ENCODE measurements at places on chromosomes 3 and 15.
A peak's percentile ranks its signal among the peaks of the same experiment; 100 is the strongest.

- DNase-seq: no peak
Observed at GRCh38 chr3:141355242-141355641, 13.1 kb upstream of the ZBTB38 start.

GRCh38 chr3:52153389-52154096, 680 bp downstream of the POC1A start:
- peak; percentile 81 for DNase-seq

DNA sequence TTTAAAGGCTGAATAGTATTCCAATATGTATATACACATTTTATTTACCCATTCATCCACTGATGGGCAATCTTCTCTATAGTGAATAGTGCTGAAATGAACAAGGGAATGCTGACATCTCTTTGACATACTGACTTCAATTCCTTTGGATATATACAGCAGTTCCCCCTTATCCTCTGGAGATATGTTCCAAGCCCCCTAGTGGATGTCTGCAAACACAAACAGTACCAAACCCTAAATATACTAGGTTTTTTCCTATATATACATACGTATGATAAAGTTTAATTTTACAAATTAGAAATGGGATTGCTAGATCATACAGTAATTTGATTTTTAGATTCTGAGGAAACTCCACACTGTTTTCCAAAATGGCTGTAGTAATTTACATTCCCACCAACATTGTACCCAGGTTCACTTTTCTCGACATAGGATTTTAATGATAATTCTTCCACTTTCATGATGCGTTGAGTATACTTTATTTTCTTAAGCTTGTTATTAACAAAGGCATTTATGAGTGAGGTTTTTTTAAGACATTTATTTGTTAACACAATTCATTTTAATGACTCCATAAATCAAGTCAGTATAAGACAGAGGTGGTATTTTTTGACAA, 38.2 kb downstream of the VPS13C start:
- peak; percentile 3 for DNase-seq

DNA sequence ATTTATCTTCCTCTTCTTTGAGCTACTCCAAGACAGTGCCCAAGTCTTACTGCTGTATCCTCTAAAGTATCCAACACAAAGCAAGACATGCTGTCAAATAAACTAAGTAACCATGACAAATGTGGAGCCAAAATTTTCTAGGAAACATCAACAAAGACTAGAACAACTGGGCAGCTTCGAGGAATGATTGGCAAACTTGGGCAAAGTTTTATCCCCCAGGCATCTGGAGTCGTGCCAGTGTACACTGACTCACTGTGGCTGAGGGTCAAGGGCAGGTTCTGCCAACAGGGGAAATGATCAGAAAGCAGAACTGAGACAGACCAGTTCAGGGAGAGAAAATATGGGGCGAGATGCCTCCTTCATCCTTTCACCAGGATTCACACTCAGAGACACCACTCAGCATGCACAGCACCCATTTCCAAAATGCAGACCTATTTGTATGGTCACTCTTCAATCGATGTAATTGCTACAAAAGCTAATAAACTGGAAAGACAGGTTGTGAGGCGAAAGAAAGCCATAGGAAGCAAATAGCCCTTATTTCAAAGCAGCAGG, 65.8 kb downstream of the MB21D2 start:
- DNase-seq: peak; percentile 78

DNA sequence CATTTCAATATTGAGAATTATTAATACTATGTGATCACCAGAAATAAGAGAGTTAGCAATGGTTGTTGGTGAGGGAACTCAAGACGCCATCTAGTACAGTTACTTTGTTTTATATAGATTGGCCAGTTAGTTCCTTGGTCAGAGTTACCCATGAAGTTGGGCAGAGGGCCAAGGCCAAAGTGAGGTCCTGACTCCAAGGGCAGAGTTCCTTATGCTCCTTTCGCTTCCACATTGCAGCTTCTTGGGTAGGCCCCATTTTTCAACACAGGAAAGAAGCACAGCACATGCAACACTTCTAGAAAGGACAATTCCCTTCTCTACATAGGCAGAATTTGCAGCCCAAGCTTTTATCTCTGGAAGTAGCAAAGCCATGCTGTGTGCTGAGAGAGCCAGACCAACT, 178.6 kb downstream of the KCNAB1 start:
- DNase-seq: no peak

GRCh38 chr3:31509147-31509728, 23.5 kb upstream of the STT3B start:
- DNase-seq: no peak

DNA sequence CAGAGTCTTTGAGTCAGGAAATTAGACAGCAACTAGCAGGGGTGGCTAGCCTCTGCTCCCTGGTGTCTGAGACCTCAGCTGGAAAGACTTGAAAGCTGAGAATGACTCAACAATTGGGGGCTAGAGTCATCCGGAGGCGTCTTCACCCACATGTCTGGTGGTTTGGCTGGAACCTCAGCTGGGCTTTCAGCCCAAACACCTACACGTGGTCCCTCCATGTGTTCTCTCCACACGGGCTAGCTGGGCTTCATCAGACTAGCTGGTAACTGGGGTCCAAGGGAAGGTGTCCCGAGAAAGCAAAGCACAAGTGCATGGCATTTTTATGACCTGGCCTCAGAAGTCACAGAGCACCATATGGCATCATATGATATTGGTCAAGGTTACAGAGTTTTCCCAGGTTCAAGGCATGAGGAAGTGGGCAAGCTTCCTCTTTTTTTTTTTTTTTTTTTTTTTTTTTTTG, 19.9 kb upstream of the ABHD2 start:
- no peak for DNase-seq

DNA sequence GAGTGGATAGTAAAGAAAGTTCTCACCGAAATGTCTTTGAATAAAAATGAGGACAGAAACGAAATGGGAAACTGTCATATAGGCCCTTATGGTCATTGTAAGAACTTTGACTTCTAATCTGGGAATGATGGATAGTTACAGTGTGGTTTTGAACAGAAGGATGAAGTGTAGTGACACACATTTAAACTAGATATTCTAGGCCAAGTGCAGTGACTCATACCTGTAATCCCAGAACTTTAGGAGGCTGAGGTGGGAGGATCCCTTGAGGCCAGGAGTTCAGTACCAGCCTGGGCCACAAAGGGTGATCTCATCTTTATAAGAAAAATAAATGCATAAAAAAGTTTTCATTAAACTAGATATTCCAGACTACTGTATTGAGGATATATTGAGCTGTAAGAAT, 452.8 kb downstream of the ROBO1 start:
- no peak for DNase-seq

- DNase-seq: peak; percentile 89
Observed at GRCh38 chr3:14780927-14781507, 37.7 kb upstream of the FGD5 start.

GRCh38 chr3:32240159-32240545, 1.7 kb downstream of the CMTM8 start:
- DNase-seq: peak; percentile 59

DNA sequence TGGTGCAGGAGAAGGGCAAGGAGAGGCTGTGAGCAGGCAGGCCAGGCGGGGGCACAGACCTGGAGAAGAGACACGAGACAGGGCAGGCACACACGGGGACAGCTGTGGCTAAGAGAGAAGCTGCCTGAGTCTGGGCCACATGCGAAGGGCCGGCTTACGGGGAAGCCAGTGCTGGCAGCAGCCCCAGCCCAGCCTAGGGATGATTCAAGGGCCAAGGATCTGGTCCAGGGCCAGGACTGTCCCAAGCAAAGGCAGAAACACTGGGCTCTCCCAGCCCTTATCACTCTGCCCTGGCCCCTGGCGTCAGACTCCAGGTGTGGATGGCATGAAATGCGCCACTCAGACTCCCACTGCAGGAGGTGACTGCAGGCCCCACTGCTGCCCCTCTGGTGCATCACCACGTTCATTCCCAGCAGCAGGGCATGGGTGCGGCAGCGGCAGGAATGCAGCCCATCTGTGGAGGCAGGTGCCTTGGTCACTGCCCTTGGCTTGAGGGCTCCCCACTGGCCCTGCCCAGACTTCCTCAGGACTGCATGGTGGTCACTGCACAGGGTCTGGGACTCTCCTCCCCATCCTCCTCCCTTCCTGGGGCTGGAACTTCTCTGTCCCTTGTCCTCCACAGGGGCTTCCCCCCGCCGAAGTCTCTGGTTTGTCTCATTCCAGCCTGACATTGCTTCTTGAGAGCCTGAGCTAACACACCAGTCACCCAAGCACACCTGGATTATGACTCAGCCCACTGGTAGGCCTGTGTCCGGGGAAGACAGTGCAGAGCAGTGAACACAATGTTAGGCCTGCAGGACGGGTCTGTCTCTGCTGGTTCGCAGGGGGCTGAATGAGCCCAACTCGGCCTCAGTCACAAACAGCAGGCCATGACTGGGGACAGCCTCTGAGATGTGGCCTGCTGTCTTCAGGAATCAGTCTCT, 69.3 kb downstream of the TBC1D2B start:
- no peak for DNase-seq

DNA sequence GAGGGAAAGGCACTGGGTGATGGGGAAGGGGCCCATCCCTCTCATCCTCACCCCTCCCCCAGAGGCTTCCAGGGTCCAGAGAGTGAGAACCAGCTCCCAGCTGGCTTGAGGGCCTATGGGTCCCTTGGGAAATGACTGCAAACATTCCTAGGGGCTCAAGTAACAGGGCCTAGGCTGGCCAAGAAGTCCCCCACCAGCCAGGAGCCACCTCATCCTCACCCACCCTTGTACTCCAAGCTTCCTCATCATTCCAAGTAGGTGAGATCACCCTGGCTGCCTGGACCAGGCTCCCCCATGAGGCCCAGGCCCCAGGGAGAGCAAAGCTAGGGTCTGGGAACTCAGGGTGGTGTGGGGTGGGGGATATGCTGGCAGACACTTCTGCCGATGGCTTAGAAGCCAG, 14.8 kb downstream of the LOXL1 start:
- DNase-seq: no peak

GRCh38 chr3:87410110-87410509, 133.7 kb upstream of the POU1F1 start:
- DNase-seq: no peak

DNA sequence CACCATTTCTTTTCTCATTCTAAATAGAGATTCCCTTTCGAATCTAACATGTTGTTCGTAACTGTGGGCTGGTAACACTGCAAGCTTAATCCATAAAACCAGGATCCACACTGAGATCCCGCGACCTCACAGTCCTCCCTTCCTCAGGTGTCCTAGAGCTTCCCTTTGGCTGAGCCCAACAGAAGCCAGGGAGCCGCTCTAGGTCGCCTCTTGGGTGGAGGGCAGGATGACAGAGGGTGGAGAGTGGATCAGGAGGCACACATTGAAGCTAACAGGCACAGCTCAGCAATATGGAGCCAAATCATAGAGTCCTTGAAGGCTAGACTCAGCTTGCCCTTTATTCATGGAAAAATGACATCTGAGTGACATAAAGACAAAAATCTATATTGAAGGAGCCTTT, 44.7 kb upstream of the DLG1 start:
- no peak for DNase-seq

DNA sequence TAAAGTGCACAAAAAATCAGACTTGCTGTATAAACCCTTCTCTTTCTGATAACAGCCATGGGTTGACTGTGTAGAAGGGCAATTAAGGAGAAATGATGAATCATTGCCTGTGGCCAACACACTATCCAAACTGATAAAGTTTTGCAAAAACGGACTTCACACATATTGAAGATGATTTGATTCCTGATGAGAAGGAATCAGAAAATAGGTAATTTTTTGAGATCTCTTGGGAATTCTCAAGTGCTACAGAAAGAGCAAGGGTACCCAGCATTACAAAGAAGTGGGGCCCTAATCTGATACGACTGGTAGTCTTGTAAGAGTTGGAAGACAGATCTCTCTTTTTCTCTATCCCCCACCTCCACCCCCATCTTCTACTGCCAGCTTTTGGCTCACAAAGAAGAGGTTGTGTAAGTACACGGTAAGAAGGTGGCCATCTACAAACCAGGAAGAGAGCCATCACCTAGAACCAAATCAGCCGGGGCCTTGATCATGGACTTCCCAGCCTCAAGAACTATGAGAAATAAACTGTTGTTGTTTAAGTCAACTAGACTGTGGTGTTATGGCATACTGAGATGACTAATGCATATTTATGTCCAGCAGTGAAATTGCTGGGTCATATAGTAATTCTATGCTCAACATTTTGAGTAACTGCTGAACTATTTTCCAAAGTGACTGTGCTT, 254.7 kb downstream of the EDEM1 start:
- DNase-seq: no peak

GRCh38 chr3:23668430-23668904, 137.3 kb upstream of the UBE2E1 start:
- DNase-seq: no peak

DNA sequence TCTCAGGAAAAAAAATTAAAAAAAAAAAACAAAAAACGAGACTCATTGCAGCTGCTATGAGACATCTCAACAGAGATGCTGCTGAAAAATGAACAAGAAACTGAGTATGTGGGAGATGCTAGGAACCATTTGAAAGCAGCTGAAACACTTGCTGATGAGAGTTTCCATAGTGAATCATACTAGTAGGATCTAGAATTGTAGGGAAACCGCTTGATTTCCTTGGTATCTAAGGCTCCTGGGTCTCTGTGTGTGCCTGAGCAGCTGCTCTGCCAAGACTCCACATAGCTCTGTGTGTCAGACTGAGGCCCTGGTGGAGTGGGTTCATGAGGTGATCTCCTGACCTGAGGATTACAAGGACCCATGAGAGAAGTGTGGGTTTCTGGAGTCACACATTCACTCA, 313.4 kb upstream of the NECTIN3 start:
- DNase-seq: no peak

DNA sequence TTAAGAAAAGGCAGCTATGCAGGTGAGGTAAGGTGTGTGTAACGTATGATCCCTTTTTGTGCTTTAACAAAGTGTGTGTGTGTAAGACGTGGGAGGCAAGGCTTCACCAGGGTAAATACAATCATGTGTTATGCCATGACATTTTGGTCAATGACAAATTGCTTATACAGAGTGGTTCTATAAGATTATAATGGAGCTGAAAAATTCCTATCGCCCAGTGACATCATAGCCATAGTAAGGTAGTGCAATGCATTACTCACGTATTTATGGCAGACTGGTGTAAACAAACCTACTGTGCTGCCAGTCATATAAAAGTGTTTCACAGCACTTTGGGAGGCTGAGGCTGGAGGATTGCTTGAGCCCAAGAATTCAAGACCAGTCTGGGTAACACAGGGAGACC, 60.2 kb upstream of the LCTL start:
- DNase-seq: no peak

DNA sequence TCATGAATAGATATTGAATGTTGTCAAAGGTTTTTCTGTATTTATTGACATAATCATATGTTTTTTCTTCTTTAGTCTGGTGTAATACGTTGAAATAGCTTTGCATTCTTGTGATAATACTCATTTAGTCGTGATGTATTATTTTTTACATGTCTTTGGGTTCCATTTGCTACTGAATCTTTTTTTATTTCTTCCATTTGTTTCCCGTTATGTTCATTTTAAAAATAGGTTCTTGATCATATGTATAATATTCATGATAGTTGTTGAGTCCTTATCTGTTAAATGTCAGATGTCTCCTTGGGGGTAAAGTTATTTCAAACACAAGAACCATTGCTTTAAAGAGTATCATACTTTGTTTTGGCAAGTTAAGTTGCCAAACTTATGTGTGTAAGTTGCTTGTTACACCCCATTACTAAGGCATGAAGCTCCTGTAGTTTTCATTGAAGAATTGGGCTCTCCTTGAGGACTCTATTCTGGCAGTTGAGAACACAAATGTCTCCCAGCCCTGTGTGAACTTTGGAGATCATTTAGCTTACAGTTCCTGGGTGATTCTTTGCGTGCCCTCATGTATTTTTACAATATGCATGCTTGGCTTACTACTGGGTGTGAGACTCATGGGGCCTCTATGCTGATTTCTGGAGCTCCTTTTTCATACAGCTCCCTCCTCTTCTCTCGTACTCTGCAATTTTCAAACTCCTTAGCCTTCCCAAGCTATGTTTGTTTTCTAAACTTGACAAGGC, 8.3 kb downstream of the AKAP13 start:
- no peak for DNase-seq

Data from T47D (cell line).